Fibroblast of pulmonary artery (primary cell): ENCODE measurements at places on chromosomes 1 and 21.

DNA sequence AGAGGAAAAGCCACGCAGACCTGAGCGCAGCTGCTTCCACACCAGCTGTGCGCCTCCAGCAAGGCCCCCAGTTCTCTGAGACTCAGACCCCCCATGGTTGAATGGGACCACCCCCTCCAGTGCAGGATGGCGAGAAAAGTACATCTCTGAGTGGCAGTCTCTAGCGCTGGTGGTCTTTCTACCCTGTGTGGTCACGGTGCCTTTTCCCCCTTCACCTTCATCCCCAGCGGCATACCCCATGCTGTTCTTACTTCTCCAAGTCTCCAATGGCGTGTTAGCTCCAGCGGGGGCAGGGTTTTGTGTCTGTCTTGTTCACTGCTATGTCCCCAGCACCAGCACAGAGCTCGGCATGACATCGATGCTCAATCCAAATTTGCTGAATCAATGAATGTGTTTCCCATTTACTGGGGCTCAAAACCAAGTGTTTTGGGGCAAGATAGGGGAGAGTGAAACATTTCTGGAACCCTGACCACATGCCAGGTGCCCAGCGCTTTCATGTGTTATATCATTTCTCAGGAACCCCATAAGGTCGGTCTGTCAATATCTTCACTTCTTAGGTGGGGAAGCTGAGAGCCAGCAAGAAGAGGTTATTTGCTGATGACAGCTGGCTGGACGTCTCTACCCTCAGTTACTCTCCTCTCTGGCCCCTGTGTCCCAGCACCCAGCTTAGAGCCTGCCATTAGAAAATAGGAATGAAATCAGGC lies 959 bp upstream of the SDC3 start:
- DNase-seq: no peak

DNA sequence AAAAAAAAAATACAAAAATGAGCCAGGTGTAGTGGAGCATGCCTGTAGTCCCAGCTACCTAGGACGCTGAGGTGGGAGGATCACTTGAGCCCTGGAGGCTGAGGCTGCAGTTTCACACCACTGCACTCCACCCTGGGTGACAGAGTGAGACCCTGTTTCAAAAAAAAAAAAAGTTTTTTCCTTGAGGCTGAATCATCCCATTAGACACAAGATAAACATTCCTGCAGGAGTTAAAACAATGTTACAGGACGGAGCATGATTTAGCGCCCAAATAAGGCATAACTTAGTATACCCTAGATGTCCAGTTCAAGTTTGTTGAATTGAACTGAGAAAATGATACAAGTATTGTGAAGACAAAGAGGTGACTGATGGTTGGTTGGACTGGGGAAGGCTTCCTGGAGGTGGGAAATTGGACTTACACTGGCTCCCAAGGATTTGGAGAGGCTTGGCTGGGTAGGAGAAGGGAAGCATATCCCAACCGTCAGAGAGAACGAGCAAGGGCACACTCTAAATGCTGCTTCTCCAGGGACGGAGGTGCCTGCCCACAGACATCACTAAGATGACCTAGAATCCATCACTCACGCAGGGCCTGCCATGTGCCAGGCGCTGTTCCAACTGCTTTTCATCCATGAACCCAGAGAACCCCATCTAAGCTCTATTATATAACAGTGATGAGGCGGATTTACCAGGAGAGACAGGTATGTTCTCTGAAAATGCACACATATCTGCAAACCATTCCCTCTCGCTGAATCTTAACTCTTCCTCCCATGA lies 610.6 kb downstream of the KIF26B start:
- peak; percentile 73 for DNase-seq

DNA sequence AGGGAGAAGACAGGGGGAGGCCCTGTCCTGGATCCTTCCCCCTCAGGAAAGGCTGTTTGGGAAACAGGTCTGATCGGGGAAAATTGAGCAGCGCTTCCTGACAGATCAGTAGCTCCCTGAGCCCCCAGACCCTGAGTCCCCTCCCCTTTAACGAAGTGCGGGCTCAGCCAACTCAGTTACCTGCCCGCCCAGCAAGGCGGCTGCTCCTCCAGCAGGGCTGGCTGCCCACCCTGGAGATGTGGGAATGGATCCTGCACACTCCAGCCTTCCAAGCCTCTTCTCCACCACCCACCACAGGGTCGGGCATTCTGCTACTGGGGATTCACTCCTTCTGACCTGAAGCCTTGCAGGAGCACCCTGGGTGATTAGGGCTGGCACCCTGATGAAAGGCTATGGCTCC lies 27.6 kb upstream of the LAPTM5 start:
- DNase-seq: no peak

- no peak for DNase-seq
Observed at GRCh38 chr1:1058921-1059493, 15.1 kb downstream of the RNF223 start.

DNA sequence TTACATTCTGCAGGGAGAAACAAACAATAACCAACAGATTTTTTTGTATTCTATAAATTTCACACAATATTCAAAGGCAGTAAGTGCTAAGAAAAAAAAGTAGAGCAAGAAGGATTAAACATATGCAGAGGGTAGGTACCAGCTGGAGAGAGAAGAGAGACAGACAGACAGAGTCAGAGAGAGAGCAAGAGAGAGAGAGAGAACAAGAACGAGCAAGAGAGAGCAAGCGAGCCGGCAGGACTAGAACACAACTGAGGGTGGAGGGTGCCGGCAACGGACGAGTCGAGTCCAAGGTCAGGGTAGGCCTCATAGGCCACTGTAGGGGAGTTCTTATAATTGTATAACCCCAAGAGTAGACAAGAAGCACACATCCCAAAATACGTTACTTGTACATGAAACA lies 97.1 kb downstream of the RERE start:
- DNase-seq: no peak

- peak; percentile 81 for DNase-seq
Observed at GRCh38 chr1:151989211-151989862, 4.3 kb downstream of the S100A10 start.
